CD4-positive, CD25-positive, alpha-beta regulatory T cell (primary cell): ENCODE measurements at places on chromosomes 2 and 18. TPM values are rescaled to one million over a fixed set of nuclear protein-coding genes. Genes with fewer than 3 reads are reported as not detected.

Gene RPRD1A
- total RNA-seq, result 20.3 TPM

- no peak for DNase-seq
Measured at GRCh38 chr2:147909178-147909577, 64.3 kb downstream of the ACVR2A start.

- DNase-seq, result no peak
Measured at GRCh38 chr2:133599211-133599803, 31.0 kb upstream of the NCKAP5 start.

Gene NT5DC4
- total RNA-seq, result not detected

- DNase-seq, result no peak
Measured at GRCh38 chr18:67790527-67790926, 274.0 kb upstream of the DSEL start.

Gene FSHR
- total RNA-seq, result not detected

Gene ACMSD
- total RNA-seq, result not detected

GRCh38 chr2:182541268-182541667 lies 114.4 kb upstream of the PDE1A start:
- DNase-seq, result no peak

- no peak for DNase-seq
Measured at GRCh38 chr18:59690186-59690982, 6.8 kb downstream of the CCBE1 start.

GRCh38 chr18:14908541-14908940 lies 160.6 kb downstream of the ANKRD30B start:
- DNase-seq, result no peak

GRCh38 chr2:96550787-96551604 lies 14.4 kb downstream of the ARID5A start:
- no peak for DNase-seq

Gene EVX2
- total RNA-seq, result not detected

DNA sequence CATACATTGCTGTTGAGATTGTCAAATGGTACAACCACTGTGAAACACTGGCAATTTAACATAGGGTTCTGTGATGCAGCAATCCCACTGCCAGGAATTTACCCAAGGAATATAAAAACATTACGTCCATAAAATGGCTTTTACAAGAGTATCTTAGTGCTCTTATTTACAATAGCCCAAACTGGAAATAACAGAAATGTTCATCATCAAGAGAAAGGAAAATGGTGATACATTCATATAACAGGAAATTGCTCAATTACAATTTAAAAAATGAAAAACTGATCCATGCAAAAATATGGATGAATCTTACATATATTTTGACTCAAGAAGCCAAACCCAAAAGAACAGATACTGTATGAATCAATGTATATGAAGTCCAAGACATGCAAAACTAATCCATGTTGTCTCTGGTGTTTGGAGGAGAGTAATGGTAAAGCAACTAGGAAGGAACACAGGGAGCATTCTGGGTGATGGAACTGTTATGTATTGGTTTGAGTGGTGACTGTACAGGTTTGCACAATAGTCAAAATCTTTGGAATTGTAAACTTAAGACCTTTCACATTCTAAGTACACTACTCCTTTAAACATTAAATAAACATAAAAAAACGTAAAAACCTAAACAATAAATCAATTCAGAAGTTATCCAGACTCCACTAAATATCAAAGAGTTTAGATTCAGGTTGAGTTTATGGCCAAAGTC lies 104.8 kb upstream of the WDR75 start:
- DNase-seq, result no peak

DNA sequence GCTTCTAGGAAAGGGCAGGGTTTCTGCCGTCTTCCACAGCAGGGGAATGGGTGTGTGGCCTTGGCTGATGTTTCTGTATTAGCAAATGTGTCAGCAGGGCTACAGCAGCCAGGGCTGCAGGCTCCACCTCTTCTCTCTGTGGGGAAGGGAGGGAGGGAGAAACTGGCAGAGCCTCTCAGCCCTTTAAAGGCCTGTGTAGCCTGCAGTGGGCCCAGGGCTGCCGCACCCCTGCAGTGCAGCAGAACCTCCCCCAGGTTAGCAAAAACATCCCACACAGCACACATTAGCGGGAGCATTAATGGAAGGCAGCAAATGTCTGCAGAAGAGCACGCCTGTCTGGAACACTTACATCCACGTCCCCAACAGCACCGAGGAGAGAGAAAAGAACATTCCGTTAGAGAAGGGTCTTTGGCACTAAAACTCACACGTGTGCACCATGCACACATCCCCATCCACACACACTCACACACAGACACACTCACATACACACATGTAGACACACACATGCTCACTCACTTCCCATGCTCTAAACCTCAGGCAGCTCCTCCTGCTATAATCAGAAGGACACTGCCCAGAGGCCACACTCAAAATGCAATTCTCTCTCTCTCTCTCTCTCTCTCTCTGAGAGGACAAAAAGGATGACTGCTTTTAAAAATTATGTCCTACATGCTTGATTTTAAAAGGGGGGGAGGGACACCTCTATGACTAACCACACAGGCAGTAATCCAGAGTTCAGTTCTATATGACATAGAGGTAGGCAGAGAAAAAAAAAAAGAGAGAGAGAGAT lies 24.1 kb downstream of the MRPL35 start:
- DNase-seq, result no peak

DNA sequence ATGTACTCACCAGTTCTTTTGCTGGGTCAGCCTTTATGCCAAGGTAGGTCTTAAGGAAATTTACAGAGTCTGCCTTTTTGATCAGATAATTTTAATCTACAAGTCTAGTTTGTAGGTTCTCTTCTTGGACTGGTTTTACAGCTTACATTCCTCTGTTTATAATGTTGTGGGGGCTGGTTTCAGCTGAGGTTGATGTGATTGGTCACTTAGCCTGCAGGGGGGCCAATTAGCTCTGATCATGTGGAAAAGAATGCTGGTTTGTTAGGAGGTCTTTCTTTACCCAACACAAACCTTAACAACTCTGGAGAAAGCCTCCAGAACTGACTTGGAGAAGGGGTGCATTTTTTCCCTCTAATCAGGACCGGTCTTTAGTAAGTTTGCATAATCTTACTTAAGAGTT lies at the start of gene KCNJ13:
Gene KCNJ13, minus strand, starts transcription at position 131 of the 400 bp plus-strand sequence. CDS start 5,203 bp downstream, outside the sequence.
- no peak for DNase-seq

Gene CD226
- total RNA-seq, result 65.1 TPM

DNA sequence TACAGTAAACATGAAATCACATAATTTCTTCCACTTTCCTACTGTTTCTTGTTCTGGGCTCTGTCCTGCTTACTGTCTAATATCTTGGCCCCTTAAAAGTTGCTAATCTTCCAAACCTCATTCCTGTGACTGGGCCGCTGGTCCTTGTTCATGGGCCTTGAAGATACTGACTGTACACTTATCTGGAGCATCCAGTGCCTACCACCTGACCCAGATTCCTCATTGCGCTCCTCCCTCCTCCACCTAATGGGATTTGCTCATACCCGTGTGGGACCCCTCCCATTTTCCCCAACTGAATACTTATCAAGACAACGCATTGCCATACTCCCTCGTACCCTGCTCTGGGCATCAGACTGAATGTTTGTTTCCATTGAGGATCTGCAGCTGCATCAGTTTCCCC lies 6.1 kb upstream of the IL37 start:
- no peak for DNase-seq

Gene SLC1A4
- 22.1 TPM for total RNA-seq

DNA sequence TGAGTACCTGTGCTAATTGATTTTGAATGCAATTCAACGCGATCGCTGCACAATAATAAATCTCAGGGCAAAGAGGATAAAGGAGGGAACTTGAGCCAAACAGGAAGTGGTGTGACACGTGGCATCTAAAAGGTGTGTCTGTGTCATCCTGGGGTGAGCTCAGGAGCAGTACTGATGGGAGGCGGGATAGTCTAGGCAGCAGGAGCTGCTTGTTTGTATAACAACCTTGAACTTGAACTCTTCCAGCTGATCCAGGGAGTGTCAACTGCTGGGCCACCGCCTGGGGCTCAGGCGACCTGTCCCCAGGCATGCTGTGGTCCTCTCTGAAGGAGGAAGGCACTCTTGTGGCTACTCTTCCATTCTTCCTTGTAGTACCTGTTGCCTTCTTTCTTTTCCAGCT lies 61.2 kb downstream of the BOD1L2 start:
- DNase-seq, result no peak

Gene PUM2
- 131 TPM for total RNA-seq

DNA sequence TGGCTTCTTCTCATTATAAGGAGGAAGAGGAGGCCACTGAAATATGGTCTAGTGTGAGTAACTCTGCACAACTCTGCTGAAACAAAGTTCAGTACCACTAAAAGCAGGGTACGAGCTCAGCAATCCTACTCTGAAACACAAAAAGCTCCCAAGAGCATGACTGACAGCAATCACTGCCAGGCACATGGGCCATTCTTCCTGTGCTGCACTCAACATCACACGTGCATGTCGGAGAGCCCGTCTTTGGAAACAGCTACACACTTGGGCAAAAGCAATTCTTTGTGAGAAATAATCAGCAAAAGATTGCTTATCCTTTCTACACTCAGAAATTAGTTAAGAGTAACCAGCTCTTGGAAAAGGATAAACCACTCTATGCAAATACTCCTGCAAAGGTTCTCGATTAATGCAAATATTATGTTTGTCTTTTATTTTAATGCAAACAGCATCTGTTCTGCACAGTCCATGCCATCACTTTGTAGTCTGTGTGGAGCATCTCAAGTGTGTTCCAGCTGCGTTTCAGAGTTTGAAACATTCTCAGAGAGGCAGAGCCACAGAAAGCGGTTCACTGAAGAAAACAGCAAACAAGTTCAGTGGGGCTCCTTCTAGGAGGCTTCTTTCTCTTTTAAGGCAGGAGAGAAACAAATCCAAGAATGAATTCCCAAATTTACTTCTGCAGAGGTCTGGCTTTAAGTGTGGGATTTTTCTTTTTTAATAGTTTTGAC lies 145.0 kb downstream of the HDAC4 start:
- DNase-seq, result no peak

- DNase-seq, result no peak
Measured at GRCh38 chr18:54150226-54150625, 74.2 kb downstream of the MBD2 start.

- no peak for DNase-seq
Measured at GRCh38 chr18:63119647-63120046, 199.9 kb downstream of the BCL2 start.

DNA sequence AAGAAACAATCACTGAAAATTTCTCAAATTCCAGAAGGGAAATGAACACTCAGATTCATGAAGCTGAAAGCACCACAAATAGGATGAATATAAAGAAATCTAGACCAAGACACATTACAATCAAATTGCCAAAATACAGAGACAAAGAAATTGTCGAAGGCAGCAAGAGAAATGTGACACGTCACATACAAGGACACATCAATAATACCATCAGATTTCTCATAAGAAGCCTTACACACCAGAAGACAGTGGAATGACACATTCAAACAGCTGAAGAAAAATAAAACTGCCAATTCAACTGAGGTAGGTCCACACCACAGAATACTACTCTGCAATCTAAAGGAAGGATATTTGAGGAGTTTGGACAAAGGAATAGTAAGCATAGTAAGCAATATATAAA lies 27.4 kb downstream of the SRD5A2 start:
- DNase-seq, result no peak

Gene CIDEA
- total RNA-seq, result not detected

Gene SERPINB11
- not detected for total RNA-seq

Gene UGT1A5
- total RNA-seq, result not detected

GRCh38 chr2:85083092-85083491 lies 50.1 kb upstream of the TCF7L1 start:
- DNase-seq, result no peak

- no peak for DNase-seq
Measured at GRCh38 chr2:238106698-238107524, 6.8 kb downstream of the ESPNL start.

DNA sequence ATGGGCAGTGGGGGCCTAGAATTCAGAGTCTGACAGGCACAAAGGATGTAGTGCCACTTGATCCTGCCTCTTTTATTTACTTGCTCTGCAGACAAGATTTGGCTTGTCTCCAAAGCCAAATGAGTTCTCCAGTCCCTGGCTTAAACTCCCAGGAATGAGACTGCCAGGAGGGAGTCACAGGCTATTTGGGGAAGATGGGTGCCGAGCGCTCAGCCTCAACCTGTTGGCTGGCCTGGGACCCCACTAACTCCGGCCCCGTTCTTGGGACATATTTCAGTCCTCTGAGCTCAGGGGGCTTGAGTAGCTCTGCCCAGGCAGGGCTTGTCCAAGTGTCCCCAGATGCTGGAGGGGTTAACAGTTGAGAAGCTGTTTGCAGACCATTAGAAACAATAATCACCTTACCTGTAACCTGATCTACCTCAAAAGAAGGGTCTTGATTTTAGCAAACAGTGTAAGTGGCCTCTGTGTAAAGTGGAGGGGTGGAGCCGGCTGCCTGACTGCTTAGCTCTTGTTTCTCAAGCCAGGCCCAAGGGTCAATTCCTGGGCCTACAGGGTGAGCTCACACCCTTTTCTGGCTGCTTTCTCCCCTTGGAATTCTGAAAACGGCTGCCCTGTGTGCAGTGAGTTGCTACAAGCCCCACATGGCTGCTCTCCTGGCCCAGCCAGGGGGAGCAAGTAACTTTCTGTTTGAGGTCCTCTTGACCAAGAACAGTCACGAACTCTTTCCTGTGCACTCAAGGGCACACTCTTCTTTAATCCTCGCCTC lies 27.1 kb upstream of the FZD5 start:
- no peak for DNase-seq

Gene RBM45
- 8.6 TPM for total RNA-seq

DNA sequence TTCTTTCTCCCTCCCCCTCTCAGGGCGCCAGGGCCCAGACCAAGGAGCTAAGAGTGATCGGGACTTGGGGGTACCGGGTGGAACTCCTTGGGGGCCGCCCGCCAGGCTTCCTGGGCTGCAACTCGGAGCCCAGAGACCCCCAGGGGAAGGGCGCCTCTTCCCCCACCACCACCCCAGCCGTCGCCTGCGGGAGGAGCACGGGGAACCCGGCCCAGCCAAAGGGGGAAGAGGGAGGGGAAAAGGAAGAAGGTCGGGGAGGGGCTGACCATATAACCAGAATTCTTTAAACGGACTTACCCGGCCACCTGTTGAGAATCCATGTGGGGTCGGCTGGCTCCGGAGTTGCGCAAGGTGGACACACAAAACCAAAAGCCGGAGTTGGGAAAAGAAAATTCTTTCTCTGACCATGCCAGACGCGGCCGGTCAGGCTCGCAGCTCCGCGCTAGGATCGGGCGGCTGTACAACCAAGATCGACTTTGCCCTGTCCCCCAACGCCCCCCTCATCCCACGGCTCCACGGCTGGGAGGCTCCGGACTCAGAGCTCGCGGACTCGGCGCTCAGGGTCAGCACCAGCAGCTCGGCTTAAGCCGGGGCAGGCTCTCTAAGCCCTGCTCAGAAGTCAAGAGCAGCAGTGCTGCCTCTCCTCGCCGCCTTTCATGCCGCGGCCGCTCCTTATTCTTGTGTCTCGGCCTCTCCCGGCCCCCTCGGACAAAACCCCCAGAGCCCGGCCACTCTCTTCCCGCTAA lies 6.3 kb upstream of the SIX3 start:
- no peak for DNase-seq

DNA sequence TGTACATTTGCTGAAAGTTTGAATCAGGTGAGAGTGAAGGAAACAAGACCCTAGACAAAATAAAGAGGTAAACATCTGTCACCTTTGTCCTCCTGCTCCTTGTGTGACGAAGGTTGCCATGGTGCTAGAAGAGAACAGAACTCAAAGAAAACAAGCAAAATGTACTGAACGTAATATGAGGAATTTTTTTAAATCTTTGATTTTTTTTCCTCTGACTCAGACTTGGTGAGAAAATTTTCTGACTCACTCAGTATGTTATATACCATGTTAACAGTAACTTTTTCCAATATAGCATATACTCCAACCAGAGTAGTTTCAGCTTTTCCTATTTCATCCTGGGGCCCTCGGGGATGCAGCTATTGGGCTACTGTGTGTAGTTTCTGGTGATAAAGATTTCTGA lies 2114.6 kb upstream of the PIK3C3 start:
- no peak for DNase-seq

Gene SEPTIN10
- 5.6 TPM for total RNA-seq

- no peak for DNase-seq
Measured at GRCh38 chr2:208142925-208143799, 2.8 kb downstream of the CRYGB start.
